ENCODE measurements at places on chromosomes 5 and 9.

DNA sequence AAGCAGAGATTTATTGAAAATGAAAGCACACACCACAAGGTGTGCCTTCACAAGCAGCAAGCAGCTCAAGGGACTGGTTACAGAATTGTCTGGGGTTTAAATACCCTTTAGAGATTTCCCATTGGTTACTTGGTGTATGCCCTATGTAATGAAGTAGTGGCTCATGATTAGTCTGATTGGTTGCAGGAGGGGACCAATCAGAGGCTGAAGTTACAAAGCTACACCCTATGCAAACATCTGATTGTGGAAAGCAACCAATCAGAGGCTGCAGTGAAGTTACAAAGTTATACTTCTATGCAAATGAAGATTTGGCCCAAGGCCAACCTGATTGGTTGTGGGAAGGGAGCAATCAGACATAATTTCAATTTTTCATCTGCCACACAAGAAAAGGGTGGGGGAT is 119.9 kb downstream of the C9orf152 start:
- H3K4me1 ChIP-seq, result peaks cover 8% of the 10 kb centered on the region
- H3K27ac ChIP-seq, result no peak overlapping the region
- H3K36me3 ChIP-seq, result no peaks in the 10 kb centered on the region
- no peaks in the 10 kb centered on the region for H3K27me3 ChIP-seq
- no peak for DNase-seq
- no peak overlapping the region for H3K4me3 ChIP-seq

- no peak overlapping the region for H3K27ac ChIP-seq
- no peaks in the 10 kb centered on the region for H3K36me3 ChIP-seq
- DNase-seq, result no peak
- H3K27me3 ChIP-seq, result no peaks in the 10 kb centered on the region
Measured at GRCh38 chr5:109567374-109568044, 122.2 kb upstream of the MAN2A1 start.

GRCh38 chr5:160930406-160930805 is 78.4 kb upstream of the ATP10B start:
- no peaks in the 10 kb centered on the region for H3K27me3 ChIP-seq
- no peak for DNase-seq
- H3K4me1 ChIP-seq, result peaks cover 5% of the 10 kb centered on the region
- H3K27ac ChIP-seq, result no peak overlapping the region

DNA sequence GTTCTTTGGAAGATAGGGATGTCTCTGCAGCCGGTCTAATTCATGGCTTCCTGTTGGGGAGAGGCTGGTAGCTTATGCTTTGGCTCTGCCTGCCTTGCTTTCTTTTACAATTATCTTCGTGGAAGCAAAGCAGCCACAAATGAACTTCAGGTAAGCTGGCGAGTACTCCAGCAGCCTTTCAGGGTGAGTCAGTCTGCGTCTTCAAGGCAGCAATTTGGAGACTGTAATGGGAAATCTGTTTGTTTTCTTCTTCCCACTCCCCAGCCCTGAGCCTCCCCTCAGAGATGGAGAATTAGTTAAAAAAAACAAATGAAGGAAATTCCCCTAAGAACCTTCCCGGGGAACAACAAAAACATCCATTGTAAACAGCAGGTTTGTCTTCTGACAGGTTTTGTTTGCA is 100.1 kb downstream of the PSAT1 start:
- no peaks in the 10 kb centered on the region for H3K36me3 ChIP-seq
- no peak for DNase-seq
- no peaks in the 10 kb centered on the region for H3K4me1 ChIP-seq
- no peak overlapping the region for H3K4me3 ChIP-seq
- no peaks in the 10 kb centered on the region for H3K27me3 ChIP-seq

DNA sequence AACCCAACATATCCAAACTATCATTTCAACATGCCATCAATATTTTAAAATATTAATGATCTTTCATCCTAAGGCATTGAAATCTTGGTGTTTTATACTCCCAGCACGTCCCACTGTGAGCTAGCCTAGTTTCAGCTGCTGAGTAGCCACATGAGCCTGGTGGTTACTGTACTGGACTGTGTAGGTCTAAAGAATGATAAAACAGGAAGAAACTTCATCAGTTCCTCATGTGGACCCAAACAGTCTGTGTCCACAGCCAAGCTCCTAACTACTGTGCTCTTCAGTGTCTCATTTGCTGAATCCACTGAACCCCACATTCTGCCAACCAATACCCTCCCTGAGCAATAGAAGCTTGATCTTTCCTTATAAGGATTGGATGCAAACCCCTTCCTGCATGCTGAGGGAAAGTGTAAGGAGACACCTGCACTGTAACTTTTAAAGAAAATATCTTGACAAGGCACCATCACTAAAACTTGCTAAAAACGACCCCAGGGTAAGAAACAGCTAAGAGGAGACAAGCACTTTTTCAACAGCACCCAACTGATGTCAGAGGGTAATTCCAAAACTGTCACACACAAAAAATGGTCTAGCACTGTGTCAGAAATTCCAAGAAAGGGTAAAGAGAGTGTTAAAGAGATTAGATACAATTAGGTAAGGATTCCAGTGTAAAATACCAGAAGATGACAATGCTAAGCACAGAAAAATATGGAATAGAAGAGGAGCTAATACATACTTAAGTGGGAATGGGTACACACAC is 126.9 kb downstream of the SPOCK1 start:
- H3K27ac ChIP-seq, result no peak overlapping the region
- H3K4me1 ChIP-seq, result no peaks in the 10 kb centered on the region
- H3K36me3 ChIP-seq, result no peaks in the 10 kb centered on the region
- DNase-seq, result no peak
- H3K4me3 ChIP-seq, result no peak overlapping the region

DNA sequence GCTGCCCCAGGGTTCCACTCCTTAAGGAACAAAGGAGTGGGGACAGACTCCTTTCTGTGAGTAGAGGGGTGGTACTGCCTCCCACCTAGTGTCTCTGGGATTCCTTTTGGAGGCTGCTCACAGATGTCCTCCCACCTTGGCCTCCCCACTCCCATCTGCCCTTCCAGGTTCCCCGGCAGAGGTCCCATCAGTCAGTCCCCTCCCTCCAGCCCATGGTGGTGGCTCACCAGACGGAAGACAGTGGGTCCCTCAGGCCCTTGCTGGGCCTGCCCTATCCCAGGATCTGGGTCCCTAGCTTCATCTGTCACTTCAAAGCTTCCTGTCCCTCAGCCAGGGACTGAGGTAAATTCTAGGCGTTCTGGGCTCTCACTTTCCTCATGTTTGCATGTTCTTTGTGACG is 35.6 kb upstream of the NEK6 start:
- no peaks in the 10 kb centered on the region for H3K36me3 ChIP-seq
- no peak for DNase-seq
- peaks cover 34% of the 10 kb centered on the region for H3K4me1 ChIP-seq
- no peaks in the 10 kb centered on the region for H3K27me3 ChIP-seq
- peak overlapping the region; percentile 83 for H3K27ac ChIP-seq

- no peaks in the 10 kb centered on the region for H3K27me3 ChIP-seq
- DNase-seq, result no peak
- H3K36me3 ChIP-seq, result no peaks in the 10 kb centered on the region
- H3K4me1 ChIP-seq, result no peaks in the 10 kb centered on the region
- H3K4me3 ChIP-seq, result no peak overlapping the region
Measured at GRCh38 chr5:179194941-179195381, 134.8 kb downstream of the ZNF354C start.

DNA sequence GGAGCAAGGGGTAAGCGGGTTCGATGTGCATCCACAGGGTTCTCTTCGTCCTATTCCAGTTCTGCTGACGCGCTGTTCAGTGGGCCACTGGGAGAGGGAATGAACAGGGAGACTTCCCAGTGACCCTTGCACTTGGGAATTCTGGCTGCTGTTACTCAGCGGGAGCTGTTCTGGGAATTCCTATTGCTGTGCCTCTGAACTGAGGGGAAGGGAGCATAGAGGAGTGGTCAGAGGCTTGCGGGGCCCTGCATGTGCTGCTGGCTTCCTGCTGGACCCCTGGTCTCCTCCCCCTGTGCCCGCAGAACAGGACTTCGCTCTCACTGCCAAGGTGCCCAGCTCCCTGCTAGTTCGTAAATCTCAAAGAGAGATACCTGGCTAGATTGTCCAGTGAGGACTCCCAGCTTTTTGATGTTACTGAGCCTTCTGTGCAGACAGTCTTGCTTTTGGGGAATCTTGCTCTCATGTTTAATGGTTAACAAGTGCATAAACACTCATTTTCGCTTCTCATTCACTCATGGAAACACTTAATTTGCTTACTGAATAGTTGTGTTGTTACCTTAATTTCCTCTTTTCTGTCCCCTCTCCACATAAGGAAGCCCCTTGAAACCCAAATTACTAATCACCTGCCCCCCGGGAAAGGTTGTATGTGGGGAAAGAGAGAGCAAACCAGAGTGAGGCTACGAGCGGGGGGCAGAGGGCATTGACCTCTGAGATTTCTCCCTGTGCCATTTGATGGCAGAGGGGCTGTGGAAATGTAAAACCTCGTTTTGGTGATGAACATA is 5.9 kb downstream of the TRIO start:
- DNase-seq, result no peak
- H3K36me3 ChIP-seq, result no peaks in the 10 kb centered on the region
- peaks cover 34% of the 10 kb centered on the region for H3K4me1 ChIP-seq
- H3K27me3 ChIP-seq, result no peaks in the 10 kb centered on the region

DNA sequence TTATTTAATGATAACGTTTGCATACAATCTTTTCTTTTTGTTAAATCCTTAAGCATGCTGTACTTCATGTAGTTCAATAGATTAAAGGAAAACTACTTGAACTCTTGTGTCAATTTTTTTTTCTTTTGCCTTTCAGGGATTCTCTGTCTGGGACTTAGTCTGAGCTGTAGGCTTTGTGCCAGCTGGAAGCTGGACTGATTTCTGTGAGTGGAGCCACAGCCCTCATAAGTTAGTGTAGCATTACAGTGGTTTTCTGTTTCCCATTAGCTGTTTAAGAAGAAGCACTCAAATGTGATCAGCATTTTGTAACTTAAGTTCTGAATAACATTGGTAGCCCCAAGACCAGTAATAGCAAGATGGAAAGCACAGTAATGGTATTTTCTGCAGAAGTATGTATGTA is 330.6 kb upstream of the MEF2C start:
- H3K27ac ChIP-seq, result no peak overlapping the region
- H3K4me1 ChIP-seq, result no peaks in the 10 kb centered on the region
- DNase-seq, result no peak
- no peaks in the 10 kb centered on the region for H3K27me3 ChIP-seq
- H3K4me3 ChIP-seq, result no peak overlapping the region

GRCh38 chr5:143558048-143558447 is 154.6 kb upstream of the NR3C1 start:
- no peak overlapping the region for H3K4me3 ChIP-seq
- H3K27me3 ChIP-seq, result no peaks in the 10 kb centered on the region
- no peak for DNase-seq
- no peaks in the 10 kb centered on the region for H3K36me3 ChIP-seq
- no peaks in the 10 kb centered on the region for H3K4me1 ChIP-seq

DNA sequence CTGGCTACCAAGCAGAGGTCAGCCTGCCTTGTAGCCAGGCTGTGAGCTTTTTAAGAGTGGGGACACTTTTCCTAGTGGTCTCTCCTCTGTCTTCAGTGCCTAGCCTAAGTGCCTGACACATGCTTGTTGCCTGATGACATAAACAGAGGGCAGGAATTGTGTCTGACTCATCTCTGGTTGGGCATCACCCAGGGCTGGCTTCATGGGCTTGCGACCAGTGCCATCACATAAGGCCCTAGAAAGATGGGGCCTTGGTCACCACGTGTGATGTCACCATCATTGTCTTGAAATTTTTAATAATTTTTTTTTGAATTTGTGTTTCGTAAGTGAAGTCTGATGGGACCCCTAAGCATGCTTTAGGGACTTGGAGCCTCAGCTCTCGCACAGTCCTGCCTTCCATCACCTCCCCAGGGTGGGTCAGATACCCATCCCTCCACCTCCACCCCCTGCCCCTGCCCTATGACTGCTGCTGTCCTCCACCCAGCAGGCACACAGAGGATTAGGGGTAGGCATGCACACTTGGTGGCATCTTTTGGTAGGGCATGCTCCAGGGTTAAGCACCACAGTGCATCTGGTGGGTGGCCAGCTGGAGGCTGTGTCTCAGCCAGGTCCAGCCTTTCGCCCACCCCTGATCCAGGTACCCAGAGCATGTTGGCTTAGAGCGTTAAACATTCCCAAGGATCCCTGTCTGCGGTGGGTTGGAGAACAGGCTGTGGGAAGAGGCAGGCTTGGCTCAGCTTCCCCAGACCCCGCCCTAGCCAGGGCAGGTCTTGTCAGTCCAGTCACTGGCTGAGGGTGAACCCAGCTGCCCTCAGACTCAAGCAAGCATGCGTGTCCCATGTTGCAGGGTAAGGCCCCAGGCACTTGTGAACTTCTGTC is 80.1 kb upstream of the SH3PXD2B start:
- DNase-seq, result peak; percentile 50
- H3K36me3 ChIP-seq, result no peaks in the 10 kb centered on the region
- H3K4me1 ChIP-seq, result no peaks in the 10 kb centered on the region
- no peak overlapping the region for H3K4me3 ChIP-seq
- H3K27ac ChIP-seq, result no peak overlapping the region
- no peaks in the 10 kb centered on the region for H3K27me3 ChIP-seq
